ENCODE measurements at places on chromosomes 4 and X.
A peak's percentile ranks its signal among the peaks of the same experiment; 100 is the strongest.

GRCh38 chrX:125681058-125681457 lies 361.4 kb downstream of the TEX13C start:
- no peak for DNase-seq

- DNase-seq: no peak
Observed at GRCh38 chr4:142091691-142092182, 455.4 kb downstream of the IL15 start.

- DNase-seq: no peak
Observed at GRCh38 chr4:56271131-56271530, 116.2 kb downstream of the AASDH start.

DNA sequence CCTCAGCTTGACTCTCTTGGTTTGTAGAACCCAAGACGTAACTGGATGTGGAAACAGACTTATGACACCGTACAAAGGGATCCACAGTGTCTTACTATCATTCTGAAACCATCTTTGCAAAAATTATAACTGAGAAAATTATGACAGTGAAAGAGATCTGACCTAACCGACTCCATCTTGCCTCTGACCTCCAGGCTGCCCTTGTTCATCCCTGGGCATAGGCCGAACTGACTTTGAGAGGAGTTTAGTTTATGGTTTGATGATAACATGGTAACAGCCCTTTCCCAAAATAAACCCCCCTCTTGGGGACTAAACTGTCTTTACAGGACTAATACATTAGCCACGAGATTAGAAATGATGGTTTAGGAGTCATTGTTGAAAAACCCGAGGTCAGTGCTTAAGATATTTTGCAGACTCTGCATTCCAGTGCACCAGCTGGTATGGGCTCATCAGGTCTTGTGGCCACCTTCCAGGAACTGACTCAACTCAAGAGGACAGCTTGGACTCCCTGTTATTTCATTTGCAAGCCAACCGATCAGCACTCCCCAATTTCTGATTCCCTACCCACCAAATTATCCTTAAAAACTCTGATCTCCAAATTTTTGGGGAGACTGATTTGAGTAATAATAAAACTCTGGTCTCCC lies 49.6 kb downstream of the CASP3 start:
- DNase-seq: no peak

GRCh38 chr4:7194251-7195140 lies 2.2 kb downstream of the SORCS2 start:
- peak; percentile 25 for DNase-seq

GRCh38 chr4:159305129-159305528 lies 202.2 kb downstream of the RAPGEF2 start:
- DNase-seq: no peak

DNA sequence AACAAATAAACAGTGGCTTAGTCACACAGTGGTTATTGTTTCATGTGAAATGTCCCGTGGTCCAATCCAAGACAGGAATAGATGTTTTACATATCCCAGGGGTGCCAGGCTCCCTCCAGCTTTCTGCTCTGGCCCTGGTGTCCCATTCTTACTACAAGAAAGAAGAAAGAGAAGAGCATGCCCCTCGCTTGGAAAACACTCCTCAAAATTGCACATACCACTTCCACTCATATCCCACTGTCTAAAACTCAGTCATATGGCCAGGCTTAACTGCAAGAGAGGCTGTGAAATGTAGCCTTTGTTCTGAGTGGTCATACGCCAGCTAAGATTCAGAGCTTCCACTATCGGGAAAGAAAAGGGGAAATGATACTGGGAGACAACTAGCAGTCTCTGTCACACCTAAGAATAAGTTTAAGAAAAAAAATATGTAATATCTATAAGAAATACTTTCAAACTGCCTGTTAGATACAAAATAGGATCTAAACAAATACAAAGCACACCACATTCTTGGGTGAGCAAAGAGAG lies 306.8 kb upstream of the FAM241A start:
- no peak for DNase-seq

DNA sequence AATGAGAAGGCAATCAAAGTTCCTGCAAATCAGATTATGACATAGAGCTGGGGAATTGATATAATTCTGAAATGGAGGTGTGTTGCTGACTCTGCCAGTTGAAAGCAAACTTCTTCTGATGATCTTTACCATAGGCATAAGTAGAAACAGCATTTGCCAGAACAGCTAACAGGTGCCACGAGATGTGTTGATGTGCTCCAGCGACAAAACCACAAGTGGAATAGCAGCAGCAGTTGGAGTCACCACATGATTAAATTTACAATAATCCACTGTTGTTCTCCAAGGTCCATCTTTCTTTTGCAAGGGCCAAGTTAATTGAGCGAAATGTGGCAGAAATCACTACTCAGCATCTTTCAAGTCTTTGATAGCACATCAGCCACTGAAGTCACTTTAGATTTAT lies 3.7 kb upstream of the OSTC start:
- no peak for DNase-seq

DNA sequence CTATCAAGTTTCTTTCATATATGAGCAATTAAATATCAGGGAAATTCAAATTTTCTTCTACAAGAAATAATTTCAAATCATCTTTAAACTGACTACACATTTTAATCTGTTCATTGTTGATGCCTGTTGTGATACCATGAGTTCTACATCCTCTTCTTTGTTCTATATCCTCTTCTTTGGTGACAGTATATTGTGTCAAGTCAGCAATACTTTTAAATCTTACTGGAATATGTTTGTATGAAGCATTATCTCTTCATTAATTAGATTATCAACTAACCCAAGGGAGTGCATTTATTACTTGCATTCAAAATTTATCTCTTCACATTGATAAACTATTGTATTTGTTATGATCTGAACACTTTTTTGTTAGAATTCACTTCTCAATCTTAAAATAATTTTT lies 275.0 kb upstream of the INTU start:
- DNase-seq: no peak

DNA sequence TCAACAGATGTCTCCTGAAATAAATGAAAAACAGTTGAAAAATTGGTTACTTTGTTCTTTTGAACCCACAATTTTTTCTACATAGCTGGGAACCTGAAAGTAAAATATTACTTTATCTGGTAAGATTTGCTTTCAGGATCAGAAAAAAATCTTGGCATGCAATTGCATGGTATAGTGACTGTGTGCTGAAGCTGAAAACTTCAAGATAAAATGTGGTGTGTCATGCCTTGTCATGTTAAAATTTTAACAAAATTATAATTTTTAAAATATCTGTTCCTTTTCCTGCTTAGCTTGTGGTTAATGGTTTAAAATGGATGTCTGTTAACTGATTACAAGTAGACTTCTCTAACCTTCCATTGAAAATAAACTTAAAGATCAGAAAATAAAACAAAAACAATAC lies 904.8 kb downstream of the PDHA2 start:
- no peak for DNase-seq

DNA sequence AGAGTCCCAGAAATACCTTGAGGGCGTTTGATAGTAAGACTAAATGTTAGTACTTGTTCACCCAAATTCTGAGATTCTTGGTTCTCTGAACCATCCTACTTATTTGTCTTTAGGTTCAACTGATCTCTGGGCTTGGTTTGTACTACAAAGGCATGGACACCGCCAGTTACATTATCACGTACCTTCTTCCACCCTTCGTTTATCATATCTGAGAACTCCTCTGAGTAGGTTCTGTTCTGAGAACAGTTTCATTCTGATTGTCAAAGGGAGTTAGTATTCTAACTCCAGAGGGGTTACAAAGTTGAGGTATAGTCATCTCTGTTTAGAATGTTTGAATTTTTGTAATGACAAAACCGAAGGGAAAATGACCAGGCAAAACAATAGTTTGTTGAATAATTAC lies 19.3 kb downstream of the ZFX start:
- DNase-seq: no peak

DNA sequence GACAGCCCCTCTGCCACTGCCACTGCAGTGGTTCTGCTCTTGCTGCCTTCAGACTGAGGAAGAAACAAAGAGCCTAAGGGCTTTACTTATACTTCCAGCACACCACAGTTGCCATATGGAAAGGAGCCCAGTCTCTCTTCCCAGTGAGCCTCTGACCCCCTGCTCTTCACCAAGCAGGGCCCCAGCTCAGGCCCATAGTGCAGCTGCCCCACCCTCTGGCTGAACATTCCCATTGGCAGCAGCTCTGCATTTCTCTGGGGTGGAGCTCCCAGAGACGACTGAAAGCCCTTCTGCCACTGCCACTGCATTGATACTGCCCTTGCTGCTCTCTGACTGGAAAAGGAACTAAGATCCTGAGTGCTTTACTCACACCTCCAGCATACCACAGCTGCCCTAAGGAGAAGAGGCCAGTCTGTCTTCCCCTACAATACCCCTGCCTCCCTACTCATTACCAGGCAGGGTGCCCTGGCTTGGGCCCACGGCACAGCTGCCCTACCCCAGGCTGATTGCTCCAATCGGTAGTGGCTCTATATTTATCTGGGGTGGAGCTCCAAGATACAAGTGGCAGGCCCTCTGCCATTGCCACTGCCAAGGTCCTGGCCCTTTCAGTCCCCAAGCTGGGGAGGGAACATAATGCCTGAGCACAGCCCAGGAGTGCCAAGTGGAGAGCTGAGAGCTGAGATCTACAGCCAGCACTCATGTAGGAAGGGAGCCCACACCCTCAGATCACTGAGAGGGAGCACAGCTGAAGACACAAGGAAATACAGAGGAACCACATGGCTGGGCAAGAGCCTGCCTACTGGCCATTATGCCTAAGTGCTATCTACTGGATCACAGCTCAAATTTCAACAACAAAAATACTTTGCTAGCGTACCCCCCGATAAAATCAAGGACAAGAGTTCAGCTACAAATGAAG lies 36.0 kb downstream of the AWAT2 start:
- no peak for DNase-seq

DNA sequence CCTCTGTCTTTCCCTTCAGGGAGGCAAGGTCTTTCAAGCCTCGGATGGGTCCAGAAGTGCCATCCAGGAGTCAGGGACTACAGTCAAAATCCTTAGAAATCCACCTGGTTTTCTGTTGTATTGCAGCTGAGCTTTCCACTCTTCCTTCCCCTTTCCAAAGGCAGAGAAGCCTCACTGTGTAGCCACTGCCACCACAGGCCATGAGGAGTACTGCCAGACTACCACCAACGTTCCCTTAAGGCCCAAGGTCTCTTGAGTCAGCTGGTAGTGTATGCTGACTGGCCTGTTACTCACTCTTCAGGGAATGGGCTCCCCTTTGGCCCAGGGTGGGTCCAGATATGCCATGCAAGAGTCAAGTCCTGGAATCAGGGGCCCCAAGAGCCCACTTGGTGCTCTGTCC lies 1454.1 kb downstream of the PCDH19 start:
- no peak for DNase-seq

- no peak for DNase-seq
Observed at GRCh38 chr4:151962138-151962823, 201.5 kb upstream of the GATB start.

GRCh38 chrX:18537524-18537923 lies 112.1 kb downstream of the CDKL5 start:
- no peak for DNase-seq

GRCh38 chrX:68133181-68133580 lies 300.1 kb downstream of the OPHN1 start:
- DNase-seq: no peak

- DNase-seq: peak; percentile 44
Observed at GRCh38 chr4:38160487-38161207, 200.4 kb downstream of the PTTG2 start.

DNA sequence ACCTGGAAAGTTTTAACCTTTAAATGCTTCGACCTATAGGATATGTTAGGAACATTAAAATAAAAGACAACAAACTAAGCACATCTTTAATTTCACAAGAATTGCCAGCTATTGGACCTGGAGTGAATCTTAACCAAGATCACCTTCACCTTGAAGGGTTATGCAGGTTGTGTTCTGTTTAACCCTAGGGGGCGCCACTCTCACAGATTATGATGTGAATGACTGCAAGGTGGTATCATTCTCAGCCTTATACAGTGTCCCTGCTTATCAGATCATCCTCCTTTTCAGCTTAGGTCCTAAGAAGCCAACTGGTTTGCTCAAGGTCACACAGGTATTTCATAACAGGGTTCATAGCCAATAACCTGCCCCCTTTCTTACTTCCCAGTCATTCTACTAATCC lies 23.5 kb downstream of the INTS6L start:
- peak; percentile 31 for DNase-seq

DNA sequence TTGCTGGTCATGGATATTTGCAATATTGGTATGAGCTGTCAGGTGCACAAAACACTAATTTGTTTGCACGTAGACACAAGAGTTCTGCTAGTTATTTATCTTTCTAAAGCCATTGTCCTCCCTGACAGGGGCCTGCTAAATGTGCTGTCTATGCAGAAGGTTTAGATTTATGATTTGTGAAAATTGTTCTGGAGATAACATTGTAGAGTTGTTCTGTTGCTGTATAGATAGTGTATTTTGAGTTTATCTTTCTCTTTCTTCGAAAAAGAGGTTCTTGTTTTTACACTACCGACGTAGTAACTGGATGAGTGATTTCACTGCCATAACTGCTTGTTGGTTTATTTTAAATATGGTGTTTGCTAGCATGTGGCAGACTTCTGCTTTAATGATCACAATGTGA lies 28.5 kb upstream of the FGG start:
- DNase-seq: no peak

- DNase-seq: no peak
Observed at GRCh38 chr4:519885-520682, 21.1 kb downstream of the PIGG start.

DNA sequence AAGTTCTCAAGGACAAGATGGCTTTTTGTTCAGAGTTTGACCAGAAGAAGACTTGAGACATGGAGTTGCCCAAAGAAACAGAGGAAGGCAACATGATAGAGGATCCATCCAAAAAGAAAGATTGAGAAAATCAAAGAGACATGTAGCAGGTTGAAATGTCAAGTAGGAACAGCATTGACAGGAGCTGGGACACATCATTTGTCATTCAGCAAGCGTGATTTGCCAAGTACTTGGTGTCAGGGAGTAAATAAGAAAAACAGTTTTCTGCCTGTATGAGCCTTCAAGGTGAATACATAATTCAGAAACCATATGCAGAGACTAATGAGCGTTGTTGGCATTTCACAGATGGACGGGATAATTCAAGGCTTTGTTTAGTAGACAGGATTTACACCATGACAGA lies 11.2 kb downstream of the SMIM31 start:
- DNase-seq: no peak

All from stimulated activated CD4-positive, alpha-beta T cell treated with anti-CD3 and anti-CD28 coated beads, Interleukin-12 subunit alpha, Interleukin-12 subunit beta, amount 100 ng/mL, for 48 hours (primary cell).